ENCODE measurements at places on chromosomes 16 and 17.

DNA sequence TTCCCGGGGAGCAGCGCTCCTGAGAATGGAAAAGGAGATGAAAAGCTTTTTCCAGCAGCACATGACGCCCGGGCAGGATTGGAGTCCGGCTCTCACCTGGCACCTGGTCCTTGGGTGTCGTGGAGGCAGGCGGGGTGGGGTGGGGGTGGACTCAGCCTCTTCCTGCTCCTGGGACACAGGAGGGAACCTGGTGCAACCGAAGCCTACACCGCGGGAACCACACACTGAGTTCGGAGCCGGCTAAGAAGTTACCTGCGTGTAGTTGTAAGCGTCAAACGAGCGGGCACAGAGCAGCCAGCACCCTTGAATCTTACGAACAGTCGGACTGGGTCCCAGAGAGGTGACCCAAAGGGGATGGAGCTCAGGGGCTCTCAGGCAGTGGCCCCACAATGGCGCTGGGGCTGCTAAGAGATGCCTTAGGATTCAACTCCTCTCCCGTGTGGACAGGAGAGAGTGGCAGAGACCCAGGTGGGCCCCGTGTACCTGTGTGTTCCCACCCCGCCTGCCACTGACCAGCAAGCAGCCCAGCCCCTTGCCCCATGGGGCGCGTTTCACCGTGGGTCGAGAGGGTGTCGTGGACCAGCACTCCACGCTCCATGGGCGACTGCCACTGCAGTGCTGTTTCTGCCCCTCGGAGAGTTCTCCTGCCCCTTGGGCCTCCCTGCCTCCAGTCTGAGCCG is 105.8 kb upstream of the METRNL start:
- DNase-seq = no peak

DNA sequence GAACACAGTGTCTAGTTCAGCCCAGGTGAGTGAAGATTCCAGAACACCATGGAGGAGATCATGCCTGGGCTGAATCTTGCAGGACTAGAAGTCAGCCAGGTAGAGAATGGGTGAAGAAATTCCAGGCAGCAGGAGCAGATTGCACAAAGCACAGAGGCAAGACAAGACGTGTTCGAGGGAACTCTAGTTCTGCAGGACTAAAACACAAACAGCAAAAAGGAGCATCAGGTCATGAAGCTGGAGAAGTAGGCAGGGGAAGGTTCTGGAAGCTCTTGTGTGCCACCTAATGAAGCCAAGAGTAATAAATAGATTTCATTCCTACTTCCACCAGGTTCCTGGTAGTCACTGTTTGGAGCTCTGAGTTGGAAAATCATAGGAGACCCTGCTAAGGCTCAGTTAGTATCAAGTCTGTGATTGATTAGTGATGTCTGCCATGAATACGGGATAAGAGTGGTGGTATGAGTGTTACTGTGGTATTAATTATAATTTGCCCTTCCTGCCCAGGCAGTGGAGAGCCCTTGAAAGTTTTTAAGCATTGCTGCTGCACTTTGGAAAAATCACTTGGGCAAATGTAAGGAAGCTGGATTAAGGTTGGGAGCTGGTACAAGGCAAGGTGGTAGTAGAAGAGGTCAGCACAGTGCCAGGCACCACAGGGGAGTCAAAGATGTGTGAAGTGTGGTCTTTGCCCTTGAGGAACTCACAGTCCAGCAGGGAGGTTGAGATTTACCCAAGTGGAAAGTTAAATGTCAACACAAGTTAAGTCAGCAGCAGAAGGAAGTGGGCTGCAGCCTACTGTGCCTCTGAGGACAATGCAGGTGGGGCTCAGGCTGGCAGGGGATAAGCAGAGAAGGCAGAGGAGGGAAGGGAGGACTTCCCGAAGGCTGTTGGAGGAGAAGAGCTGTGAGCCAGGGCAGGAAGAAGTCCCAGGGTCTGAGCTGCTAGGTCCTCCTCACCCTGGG is 13.5 kb upstream of the FOXN1 start:
- no peak for DNase-seq

GRCh38 chr17:3968886-3969524 is 4.8 kb upstream of the ATP2A3 start:
- no peak for DNase-seq

DNA sequence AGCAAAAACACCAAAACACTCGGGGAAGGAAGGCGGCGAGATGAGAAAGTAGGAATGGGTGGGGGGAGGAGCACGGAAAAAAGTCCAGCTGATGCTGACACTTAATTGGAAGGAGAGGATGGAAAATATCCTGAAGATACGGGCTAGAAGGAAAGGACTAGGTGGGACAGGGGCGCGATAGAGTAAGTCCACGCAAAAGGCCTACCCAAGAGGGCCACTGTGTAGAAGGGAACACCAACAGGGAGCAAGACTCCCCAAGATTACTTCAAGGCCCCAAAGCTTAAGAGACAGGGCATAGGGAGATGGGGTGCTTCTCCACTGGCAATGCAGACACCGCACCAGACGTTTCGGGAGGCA is 736 bp downstream of the APPBP2 start:
- DNase-seq = no peak

DNA sequence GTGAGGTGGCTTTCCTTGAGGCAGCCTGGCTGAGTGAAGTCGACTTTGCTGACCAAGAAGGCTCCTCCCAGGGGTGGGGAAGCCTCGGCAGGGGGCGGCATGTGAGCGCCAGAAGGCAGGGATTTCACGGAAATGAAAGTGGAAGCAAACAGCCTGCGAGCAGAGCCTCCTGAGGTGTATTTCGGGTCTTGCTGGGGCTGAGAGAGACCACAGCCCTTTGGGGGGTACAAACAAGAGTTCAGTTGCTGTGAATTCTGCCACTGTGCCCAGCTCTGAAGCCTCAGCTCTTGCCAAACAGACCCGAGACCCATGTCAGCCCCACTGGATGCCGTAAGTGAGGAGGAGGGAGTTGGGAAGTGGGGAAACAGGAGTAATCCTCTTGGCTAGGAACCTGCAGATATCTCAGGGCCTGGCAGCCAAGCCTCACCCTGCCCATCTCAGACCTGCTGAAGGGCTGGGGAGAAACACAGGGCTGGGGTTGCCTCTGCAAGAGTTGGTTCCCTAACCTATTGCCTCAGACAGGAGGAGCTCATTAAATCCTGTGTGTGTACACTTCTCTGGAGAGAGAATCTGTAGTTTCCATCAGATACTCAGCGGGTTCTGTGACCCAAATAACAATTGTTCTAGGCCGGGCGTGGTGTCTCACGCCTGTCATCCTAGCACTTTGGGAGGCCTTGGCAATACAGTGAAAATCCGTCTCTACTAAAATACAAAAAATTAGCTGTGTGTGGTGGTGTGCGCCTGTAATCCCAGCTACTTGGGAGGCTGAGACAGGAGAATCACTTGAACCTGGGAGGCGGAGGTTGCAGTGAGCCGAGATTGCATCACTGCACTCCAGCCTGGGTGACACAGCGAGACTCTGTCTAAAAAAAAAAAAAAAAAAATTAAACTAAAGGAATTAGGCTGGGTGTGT is at the start of gene IFI35:
IFI35 (plus strand) TSS at position 146 of the 913 bp plus-strand sequence; CDS start at position 310, 164 bp downstream.
- DNase-seq = peak; percentile 83

DNA sequence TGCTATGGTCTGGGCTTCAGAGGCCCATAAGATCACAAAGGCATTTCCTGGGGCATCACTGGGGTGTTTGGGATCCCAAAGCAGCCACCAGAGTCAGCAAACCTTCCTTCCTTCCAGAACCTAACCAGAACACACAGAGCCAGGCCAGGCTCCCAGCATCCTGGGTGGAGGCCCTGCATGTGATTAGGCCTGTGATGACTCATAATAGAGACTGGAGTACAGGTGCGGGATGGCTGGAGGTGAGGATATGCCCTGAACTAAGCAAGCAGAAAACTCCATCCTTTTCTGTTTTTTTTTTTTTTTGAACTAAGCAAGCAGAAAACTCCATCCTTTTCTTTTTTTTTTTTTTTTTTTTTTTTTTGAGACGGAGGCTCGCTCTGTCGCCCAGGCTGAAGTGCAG is 17.7 kb upstream of the GFOD2 start:
- DNase-seq = no peak

GRCh38 chr17:67328026-67328425 is 38.4 kb downstream of the PSMD12 start:
- no peak for DNase-seq

DNA sequence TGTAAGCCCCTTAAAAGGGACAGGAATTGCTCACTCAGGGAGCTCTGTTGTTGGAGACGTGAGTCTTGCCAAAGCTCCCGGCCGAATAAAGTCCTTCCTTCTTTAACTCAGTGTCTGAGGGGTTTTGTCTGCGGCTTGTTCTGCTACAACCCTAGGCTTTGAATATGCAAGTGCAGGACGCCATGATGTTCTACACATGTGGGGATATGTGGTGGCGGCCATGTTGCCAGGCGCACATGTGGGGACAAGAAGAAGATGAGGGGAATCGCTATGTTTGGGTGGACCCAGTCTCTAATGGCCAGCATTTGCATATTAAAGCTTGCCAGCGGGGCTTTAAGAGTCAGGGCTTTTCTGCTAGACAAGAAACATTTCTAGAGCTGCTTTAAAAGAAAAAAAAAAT is 96.8 kb upstream of the CA10 start:
- DNase-seq = no peak

- DNase-seq = no peak
Measured at GRCh38 chr17:1274245-1274608, 4.0 kb downstream of the BHLHA9 start.

- DNase-seq = no peak
Measured at GRCh38 chr17:48198950-48199541, 91.5 kb downstream of the SNX11 start.

GRCh38 chr17:48871551-48872351 is 20.8 kb upstream of the ATP5MC1 start:
- DNase-seq = no peak

DNA sequence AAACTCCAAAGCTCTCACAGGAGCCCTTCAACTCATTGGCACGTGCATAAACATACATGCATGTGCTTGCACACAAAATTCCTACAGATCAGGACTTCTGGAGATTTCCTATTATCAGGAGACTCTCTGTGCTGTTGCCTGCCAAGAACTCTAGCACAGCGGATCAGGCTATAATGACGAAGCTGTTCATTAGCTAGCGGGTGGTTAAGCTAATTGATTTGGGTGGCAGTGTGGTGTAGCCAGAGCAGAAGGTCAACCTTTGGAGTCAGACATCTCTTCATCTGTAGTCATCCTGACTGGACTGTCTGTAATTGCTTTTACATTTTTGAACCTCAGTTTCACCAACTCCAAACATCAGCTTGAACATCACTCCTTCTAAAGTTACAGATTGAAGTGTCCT is 69.0 kb downstream of the KIF2B start:
- DNase-seq = no peak

- peak; percentile 41 for DNase-seq
Measured at GRCh38 chr17:78127888-78128550, 536 bp downstream of the TMC6 start.

- DNase-seq = no peak
Measured at GRCh38 chr16:54722210-54722676, 208.4 kb upstream of the IRX5 start.

GRCh38 chr17:39623356-39623950 is 3.3 kb upstream of the PPP1R1B start:
- peak; percentile 87 for DNase-seq

DNA sequence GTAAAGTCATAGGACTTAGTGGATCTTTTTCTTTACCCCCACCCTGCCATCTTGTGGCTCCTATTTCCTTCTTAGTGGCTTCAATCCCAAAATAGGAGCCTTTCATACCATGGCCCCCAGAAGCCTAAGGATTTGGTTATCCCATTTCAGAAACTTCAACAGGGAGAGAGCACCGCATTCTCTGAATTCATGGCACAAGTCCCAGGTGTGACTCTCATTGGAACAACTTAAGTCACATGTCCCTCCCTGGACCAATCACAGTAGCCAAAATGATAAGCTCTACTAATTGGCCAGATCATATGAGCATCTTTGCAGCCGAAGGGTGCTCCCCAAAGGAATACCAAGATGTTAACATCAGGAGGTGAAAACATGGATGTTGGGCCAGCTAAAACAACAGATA is 43.2 kb downstream of the AXIN2 start:
- DNase-seq = no peak

GRCh38 chr16:85354686-85355514 is 242.6 kb upstream of the CIBAR2 start:
- DNase-seq = no peak

GRCh38 chr16:89080196-89080853 is 13.3 kb upstream of the ACSF3 start:
- no peak for DNase-seq

DNA sequence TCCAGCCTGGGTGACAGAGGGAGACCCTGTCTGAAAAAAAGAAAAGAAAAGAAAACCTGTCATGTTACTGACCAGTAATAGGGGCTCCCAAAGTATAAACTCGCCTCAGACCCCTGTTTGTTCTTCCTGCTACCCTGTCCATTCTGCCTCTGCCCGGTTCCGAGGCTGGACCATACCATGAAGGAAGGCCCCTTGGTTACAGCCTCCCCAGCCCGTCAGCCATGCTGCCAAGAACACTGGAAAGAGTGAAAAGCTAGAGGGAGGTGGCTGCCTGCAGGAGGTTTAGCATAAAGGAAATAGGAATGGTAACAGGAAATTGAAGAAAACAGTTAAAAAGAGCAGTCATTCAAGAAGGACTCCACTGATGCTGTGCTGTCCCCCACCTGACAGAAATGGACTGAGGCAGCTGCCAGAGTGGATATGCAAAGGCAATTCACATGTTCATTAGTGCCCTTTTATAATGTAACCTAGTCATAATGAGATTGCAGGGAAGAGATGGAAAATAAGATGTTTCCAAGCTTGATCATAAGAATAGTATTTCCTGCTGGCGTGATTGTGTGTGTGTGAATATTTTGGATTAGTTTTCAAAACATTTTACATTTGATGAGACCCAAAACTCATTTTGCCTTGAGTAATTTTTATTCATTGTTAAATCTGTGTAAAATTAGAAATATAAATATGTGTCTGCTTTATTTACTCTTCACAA is 102.6 kb downstream of the GOSR1 start:
- DNase-seq = no peak

DNA sequence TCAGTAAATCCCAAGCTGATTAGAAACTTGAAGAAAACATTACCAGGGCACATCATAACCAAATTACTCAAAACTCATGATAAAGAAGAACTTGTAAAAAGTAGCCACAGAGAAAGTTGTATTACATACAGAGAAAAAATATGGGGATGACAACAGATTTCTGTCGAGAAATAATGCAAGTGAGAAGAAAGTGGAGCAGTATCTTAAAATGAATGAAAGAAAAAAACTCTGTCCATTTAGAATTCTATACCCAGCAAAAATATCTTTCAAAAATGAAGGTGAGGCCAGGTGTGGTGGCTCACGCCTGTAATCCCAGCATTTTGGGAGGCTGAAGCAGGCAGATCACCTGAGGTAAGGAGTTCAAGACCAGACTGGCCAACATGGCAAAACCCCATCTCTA is 165.9 kb downstream of the PARN start:
- DNase-seq = no peak

GRCh38 chr17:35708149-35708548 is 23.3 kb upstream of the RASL10B start:
- DNase-seq = no peak

GRCh38 chr16:82793528-82794245 is 166.9 kb downstream of the CDH13 start:
- no peak for DNase-seq

- DNase-seq = no peak
Measured at GRCh38 chr16:5020551-5020950, 13.2 kb downstream of the NAGPA start.
